ENCODE measurements at places on chromosomes 6 and 20.

DNA sequence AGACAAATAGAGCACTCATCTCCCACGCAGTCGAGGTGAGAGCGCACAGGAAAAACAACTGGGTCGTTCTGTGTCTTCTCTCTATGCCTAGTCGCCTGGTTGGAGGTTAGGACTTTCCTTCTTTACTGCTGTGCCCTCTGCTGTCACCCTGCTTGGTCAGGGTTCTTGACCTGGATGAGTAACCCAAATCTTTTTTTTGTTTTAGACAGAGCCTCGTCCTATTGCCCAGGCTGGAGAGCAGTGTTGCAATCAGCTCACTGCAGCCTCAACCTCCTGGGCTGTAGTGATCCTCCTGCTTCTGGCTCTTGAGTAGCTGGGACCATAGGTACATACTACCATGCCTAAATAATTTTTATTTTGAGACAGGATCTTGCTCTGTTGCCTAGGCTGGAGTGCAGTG lies 24.5 kb downstream of the PRPF6 start:
- DNase-seq, result no peak

GRCh38 chr6:157974341-157974894 lies 7.2 kb upstream of the SYNJ2 start:
- DNase-seq, result no peak

- DNase-seq, result no peak
Measured at GRCh38 chr6:56050530-56051201, 175.3 kb upstream of the BMP5 start.

- no peak for DNase-seq
Measured at GRCh38 chr6:47471911-47472310, 5.7 kb upstream of the CD2AP start.

- DNase-seq, result no peak
Measured at GRCh38 chr6:161300823-161301222, 27.0 kb upstream of the AGPAT4 start.

- DNase-seq, result no peak
Measured at GRCh38 chr6:71531006-71531405, 242.4 kb downstream of the OGFRL1 start.

GRCh38 chr6:130991422-130992137 lies 71.5 kb downstream of the EPB41L2 start:
- DNase-seq, result no peak

DNA sequence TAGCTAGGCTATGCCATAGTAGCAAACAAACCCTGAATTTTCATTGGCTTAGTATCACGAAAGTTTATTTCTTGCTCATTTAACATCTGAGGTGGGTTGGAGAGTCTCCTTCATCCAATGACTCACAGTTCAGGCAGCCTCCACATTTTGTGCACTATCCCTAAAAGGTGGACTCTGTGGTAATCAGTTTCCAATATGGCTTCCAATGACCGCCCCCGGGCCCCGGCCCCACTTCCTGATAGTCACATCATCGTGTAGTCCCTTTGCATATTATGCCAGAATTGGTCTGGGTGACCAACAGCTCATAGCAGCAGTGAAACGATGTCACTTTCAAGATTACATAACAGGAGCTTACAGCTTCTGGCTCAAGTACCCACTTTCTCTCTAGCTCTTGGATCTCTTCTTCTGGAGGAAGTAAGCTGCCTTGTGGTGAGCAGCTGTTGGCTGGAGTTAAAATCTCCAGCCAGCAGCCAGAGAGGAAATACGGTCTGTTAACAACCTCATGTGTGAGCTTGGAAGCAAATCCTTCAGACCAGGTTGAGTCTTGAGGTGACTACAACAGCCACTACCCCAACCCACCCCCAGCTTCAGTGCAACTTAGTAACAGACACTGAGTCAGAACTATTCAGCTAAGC lies 7.8 kb downstream of the HCRTR2 start:
- DNase-seq, result no peak

DNA sequence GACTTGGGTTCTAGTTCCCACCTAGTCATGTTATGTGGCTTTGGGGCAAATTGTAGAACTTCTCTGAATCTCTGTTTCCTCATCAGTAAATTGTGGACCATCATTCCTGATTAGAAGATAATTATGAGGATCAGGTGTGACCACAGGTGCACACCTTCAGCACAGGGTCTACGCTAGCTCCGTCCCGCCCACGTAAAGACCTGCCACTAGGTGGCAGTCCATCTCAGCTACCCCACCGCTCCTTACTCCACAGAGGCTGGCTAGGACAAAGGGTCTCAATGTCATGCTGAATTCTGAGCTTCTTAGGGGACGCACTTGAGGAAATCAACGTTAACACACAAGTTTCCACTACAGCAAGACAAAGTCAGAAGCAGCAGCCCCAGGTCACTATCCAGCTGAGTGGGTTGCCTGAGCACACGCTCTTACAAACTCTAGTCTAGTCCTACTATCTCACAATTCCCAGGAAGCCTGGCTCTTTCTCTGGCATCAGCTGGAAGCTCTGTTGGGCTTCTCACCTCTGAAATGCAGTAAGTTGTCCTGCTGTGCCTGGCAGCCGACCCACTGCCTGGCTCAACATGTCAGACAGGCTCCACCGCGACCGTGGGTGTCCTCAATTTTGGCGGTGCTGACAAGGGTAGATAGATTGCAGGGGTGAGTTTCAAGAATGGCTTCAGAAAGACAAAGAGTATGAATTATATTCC lies 2.0 kb upstream of the PLCG1 start:
- DNase-seq, result no peak

- no peak for DNase-seq
Measured at GRCh38 chr6:129117355-129117754, 234.4 kb downstream of the LAMA2 start.

DNA sequence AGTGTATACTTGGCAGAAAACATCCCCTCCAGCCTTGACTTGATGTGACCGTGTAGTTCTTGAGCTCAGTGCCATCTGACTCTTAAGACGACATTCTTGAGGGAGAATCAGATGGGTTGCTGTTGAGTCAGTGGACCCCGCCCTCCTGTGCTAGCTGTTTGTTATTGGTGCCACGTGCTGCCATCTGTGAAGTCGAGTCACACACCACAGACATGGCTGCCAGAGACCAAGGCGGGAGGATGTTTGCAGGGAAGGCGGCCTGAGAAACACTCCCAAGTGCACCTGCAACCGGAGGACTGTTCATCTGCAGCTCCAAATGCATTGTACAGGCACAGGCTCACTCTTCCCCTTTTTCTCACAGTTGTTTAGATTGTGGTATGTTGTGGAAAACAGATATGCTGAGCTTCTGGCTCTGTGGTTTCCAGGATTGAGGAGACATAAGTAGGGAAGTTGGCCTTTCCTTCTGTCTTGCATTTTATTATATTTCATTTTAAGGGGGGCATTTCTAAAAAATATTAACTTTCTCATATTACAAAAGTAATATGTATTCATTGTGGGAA lies 345.3 kb upstream of the ZFP64 start:
- no peak for DNase-seq

GRCh38 chr20:42493001-42493400 lies 696.7 kb downstream of the PTPRT start:
- no peak for DNase-seq

DNA sequence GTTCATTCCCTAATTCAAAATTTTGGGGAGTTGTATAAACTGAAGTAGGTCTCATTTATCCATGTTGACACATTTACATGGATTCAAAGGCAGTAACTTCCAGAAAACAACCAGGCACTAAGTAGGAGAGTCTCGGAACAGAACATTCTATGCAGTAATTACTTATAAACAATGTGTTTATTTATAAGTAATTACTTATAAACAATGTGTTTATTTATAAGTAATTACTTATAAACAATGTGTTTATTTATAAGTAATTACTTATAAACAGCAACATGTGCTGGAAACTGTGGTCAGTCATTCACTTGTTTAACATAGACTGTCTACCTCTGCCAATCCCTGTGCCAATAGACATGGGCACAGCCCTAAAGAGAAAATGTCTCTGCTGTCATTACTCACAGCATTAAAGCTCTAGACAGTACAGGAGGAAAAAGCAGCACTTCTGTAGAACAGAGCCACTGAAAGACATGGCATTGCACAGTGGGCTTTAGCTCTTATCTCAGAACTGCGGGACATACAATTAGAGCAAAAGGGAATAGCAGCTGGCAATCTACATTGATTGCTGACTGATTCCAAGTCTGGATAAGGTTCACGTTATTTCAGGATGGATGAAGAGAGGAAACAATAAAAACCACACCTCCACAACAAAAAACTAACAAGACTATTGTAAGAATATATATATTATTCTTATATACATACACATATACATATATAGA lies 188.2 kb downstream of the WDR27 start:
- no peak for DNase-seq

DNA sequence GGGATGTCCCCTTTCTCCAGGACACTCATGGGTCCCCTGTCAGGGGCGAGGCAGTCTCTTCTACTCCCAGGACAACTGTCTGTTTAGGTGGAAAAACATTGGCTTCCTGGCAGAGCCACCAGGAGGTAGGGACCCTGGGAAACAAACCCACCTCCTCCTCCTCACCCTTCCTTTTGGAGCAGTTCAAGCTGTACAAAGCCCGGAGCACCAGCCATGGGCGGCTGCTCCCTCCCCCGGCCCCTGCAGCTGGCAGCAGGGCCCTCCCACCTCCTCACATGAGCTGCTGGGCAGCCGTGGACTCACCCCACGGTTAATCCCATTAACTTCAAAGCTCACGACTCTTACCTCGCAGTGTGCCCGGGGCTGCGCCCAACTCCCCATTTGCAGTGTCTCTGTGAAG lies 48.6 kb downstream of the CDH4 start:
- DNase-seq, result no peak

DNA sequence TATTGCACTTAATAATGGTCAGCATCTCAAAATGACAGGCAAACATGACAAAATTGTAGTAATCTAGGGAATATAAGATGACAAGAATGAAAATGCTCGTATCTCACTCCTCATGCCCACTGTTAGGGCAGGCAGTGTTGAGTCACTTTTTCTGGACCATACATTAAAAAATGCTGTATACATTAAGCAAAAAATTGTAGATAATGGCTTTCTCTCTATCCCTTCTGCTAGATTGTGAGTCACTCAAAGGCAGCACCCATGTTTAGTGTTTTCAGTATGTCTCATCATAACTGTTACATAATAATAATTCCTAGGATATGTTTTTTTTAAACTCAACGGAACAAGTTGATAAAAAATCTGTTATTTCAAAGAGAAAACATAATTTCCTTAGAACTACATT lies 199.3 kb downstream of the TENT5A start:
- no peak for DNase-seq

GRCh38 chr6:71496018-71496721 lies 207.6 kb downstream of the OGFRL1 start:
- no peak for DNase-seq

- no peak for DNase-seq
Measured at GRCh38 chr20:57791966-57792365, 82.2 kb upstream of the PMEPA1 start.

DNA sequence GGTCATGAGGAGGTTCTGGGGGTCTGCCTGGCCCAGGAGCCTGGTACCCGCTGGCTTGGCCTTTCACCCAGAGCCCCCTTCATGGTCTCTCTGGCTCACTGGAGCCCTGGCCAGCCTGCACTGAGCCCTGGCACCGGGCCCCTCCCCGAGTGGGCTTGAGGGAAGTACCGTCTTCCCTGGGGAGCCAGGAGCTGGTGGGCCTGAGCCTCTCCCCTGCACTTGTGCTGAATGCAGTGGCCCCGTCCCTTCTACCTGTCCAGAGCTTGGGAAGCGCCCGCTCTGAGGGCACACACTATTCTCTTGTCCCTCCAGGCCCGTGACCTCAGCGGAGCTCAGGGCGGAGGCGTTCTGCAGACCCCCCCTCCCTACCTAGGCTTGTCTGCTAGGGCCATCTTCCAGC lies 62.2 kb downstream of the TCP11 start:
- no peak for DNase-seq

DNA sequence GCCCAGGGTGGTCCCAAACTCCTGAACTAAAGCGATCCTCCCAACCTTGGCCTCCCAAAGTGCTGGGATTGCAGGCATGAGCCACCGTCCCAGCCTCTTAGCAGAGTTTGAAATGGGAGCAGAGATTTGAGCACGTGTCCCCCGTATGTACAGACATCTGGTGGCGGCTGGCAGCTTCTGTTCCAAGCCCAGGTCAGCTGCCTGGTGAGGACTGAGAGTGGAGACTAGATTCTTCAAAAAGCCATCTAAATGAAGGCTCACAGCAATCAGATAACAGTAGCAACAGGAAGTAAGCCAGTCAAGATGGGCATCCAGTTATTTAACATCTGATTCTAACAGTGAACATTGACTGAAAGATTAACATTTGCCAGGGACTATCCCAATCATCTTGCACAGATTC lies 128.1 kb upstream of the AKAP12 start:
- DNase-seq, result no peak

DNA sequence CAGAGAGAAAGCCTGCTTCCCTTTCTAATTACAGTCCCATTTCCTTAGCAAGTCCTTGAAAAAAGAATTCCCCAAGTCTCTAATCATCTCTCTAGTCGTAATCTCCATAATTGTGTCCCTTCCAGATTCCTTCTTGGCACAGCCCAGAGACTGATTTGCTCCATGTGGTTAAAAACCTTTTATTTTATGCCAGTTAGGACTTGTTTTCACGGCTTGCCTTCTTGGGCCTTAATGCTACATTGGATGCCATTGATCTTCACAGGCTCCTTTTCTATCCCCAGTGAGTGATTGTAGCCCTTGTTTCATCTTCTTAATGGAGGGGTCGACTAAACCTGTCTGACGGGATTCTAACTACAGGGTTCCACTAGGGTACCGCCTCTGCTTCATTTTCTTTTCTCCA lies 650.6 kb upstream of the ARID1B start:
- no peak for DNase-seq

DNA sequence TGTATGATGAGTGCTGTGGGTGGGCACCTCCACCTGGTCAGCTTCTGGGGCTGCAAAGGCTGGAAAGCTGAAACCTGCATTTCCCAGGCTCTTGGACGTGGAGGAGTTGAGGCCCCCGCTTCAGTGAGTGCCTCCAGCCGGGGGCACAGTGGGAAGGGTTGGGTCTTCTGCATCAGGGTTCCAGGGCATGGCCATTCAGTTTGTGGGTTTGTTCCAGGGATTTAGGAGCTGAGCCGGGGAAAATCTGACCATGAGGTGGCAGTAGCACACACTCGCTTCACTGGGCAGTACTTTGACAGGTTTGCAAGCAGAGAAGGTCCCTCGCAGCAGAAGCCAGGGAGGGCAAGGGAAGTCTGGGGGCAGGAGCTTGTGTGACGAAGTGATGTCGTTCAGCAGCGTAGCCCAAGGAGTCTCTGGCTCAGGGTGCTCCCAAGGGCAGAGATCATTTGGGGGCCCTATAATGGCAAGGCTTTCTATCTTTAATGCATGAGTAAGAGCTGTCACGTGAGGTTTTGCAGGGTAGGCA lies 69.5 kb upstream of the SULF2 start:
- DNase-seq, result no peak

DNA sequence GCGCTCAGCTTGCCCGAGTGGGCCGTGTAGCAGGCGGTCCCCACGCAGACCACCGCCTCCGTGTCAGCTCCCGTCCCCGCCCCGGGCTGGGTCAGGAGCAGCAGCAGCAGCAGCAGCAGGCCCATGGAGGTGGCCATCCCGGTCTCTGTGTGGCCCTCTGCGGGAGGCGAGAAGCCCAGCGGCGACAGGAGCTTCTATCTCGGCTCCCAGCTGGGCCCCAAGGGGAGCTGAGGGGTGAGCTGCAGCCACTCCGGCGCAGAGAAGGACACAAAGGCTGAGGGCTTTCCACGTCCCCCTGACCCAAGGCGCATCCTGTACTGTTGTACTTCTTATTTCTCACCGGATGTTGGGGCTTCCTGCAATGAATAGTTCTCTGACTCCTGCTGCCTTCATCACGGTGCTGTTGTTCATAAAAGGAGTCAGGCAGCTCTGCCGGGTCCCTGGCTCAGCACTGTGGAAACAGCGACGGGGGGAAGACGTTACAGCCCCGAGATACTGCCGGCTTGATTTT lies at the start of gene CD93:
Gene CD93 (minus strand): TSS at position 269 of the 511 bp plus-strand sequence. CDS start 132 bp downstream, at position 137.
- DNase-seq, result no peak

- DNase-seq, result no peak
Measured at GRCh38 chr20:44959638-44960102, 527 bp downstream of the TOMM34 start.

Measured in renal pelvis (tissue), 12 donors.